A172 (cell line): ENCODE measurements at places on chromosomes 6 and 20. TPM values are rescaled to one million over a fixed set of nuclear protein-coding genes. Genes with fewer than 3 reads are reported as not detected.
A peak's percentile ranks its signal among the peaks of the same experiment; 100 is the strongest.

The ANKRD6 gene
- 7.9 and 10.7 TPM in 2 replicates for total RNA-seq

The KHDRBS2 gene
- total RNA-seq: not detected in 2 replicates

GRCh38 chr6:3250231-3250675 is 8.5 kb upstream of the PSMG4 start:
- no peak for DNase-seq

- no peak for DNase-seq
Observed at GRCh38 chr6:168188369-168189199, 109.6 kb upstream of the FRMD1 start.

DNA sequence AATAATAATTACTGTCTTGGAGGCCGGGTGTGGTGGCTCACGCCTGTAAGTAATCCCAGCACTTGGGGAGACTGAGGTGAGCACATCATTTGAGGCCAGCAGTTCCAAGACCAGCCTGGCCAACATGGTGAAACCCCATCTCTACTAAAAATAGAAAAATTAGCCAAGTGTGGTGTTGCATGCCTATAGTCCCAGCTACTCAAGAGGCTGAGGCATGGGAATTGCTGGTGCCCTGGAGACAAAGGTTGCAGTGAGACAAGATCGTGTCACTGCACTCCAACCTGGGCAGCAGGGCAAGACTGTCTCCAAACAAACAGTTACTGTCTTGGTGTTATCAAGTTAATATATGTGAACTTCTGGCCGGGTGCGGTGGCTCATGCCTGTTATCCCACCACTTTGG is 4.9 kb downstream of the RRP36 start:
- DNase-seq: no peak

DNA sequence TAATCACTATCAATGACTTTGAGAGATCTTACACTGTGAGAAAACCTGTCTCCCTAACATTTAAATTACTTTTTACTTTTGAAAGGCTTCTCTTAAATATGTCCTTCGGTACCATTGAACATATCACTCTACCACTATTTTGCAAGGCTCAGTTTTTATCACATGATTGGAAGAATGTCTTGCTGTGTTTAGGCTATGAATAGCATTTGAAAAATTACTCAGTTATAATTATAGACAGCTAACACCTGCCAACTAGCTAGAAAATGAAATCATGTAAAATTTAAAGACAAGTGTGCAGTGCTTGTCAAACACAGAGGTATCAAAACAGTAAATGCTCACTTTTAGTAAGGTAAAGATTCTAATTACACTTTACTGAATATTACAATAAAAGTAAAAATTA is 11.0 kb downstream of the SESN1 start:
- DNase-seq: no peak

- DNase-seq: peak; percentile 29
Observed at GRCh38 chr6:145813285-145814034, 1.1 kb downstream of the FBXO30 start.
